CD4-positive, alpha-beta T cell treated with Interleukin-17A for 1 hour (primary cell): ENCODE measurements at places on chromosomes 6 and 20.

DNA sequence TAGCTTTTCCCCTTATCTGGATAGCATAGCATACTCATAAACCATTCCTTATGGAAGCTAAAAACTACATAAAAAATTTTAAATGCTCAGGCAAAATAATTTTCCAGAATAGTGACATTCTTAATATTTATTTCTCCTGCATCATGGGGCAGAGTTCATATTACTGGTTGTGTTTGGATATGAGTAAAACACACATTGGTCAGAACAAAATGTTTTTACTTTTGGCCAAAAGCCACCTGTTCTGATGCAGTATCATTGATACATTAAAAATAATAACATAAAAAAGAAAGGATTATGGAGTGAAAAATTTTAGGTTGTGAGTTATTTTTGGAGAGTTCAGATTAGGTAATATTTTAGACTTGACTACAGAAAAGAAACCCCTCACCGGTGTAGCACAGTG lies 33.6 kb downstream of the TRAM2 start:
- DNase-seq = no peak

DNA sequence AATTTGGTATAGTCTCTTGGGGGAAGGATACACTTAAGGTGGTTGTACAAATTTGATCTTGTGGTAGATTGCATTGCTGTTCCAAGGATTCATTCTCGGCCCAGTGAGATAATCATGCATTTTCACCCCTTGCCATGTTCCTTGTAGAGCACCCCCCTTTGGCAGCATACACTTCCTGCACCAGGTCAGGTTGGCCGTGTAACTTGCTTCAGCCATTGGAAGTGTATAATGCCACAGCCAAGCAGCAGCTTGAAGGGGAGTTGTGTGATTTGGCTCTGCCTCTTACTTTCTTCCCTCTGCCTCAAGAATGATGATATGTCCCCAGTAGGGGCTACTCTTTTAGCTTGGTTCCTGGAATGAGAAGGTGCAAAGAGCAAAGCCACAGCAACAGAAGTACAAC lies 21.9 kb downstream of the CCN2 start:
- no peak for DNase-seq

- DNase-seq = no peak
These were observed 16.0 kb upstream of the VIP start for GRCh38 chr6:152734630-152735029.

GRCh38 chr6:82570083-82570482 lies 206.5 kb downstream of the TPBG start:
- DNase-seq = no peak

DNA sequence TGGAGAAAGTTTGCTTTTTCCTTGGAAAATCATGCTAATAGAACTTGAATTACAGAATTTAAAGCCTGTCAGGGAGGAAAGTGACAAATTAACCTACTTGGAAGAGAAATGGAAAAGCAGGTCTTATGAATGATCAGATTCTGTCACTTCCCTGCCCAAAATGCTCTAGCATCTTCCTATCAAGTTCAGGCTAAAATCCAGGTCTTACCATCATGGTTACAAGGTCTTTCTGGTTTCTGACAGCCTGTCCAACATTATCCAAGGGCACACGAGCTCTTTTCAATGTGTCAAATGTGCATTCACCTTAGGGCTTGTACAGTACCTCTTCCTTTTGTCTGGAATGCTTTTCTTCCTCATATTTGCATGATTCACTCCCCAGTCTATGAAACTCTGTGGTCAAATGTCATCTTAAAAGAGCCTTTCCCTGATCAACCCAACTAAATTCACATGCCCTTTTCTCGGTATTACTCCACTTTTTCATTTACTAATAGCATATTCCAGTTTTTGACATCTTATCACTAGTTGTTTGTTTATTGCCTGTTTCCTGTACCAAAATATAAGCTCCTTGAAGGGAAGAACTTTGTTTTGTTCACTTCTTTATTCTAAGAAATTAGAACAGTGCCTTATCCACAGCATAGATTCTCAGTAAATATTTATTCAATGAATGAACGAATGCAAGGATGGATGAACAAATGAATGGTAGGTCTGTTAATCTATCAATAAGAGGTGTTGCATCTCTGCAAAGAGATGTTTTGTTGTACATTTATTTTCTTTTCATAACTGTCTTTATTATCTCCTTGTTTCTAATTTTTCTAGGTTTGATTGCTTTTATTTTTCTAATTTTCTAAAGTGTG lies 139.5 kb downstream of the BCAS1 start:
- DNase-seq = no peak

DNA sequence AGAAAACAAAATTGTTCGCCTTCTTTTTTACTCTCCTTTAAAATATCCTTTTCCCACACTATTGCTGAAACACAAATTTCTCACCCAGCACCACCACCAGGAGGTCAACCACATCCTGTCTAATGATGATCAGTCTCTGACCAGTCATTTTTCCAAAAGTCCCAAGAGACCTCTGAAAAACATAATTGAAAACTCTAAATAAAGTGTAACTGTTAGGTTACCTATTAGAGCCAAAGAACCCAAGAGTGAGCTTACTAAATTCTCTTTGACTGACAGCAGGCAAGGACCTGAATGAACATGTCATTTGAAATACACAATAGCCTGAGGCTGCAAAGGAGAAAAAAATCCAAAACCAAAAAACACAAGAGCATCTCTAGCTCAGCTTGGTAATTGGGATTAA lies 735.4 kb downstream of the CBLN4 start:
- no peak for DNase-seq

- DNase-seq = no peak
These were observed 112.4 kb downstream of the ARMC2 start for GRCh38 chr6:108960601-108961000.

- no peak for DNase-seq
These were observed 1.1 kb downstream of the FBXO30 start for GRCh38 chr6:145813285-145814034.

DNA sequence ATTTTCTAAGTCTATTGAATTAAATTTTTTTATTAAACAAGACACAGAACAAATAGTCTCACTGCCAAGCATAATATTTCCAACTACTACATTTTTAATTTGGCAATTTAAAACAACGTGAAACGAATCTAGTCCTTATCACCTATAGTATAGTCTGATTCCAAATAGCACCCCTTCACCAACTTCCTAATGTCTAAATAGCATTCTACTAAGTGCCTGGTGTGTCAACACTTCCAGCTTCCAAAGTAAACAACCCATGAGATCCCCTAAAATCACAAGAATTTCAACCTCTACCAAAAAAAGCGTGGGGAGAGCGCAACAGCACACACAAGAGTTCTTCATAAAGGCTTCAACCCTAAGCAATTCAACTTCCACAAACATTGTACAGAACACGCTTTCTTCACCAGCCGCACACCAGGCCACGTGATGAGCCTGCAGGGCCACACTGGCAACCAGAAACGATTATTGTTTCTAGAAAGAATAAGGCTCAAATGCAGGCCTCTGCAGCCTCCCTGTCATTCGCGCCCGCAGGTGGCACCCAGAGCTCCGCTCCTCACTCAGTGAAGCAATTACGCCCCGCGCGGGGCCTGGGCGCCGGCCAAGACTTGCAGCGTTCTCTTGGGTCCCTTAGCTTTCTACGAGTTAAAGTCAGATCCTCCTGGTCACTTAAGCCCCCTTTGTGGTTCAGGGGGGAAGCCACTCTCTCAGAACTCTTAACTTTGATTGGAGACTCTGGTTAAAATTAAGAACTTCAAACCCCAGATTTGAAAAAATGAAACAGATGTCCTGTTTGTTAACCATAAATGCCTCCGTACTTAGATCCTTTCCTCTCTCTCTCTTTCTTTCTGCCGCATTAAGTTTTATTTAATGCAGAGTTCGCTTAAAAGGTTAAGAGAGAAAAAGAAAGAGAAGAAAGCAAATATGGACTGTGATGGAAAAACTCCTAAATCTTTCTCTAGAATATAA lies 18.3 kb downstream of the SIM1 start:
- DNase-seq = no peak

GRCh38 chr6:75166773-75167172 lies 39.1 kb downstream of the COL12A1 start:
- no peak for DNase-seq

DNA sequence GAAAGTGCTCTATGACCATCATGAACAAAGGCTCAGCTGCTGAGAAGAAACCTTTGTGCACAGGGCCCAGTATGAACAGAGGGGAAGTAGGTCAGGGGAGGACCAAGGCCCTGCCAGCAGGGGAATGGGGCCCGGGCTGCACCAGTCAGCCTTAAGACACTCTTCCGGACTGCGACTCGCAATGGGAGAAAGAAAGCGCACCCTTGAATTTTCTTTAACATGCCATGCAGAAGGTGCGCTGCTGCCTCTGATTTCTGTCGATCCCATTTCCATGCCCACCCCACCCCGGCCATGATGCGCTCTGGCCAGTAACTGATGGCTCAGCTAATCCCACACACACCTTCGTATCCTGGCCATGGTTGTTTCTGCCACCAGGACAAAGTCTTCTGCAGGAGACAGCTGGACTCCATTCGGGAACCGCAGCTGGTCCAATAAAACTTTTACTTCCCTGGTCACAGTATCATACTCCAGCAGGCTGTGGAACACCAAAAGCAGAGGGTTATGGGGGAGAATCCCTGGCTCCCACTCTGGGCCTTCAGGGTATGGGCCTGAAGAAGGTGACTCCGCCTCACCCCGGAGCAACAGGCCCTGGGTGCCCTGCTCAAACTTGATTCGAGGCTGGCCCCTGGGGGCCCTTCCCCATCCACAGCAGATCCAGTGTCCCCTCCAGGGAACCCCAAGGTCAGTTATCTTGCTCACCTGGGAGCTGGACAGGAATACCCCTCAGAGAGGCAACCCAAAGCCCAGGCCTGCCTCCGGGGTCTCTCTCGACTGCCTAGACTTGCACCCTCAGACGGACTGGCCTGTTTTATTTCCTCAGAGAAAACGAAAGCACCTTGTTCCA lies 20.3 kb downstream of the CST7 start:
- DNase-seq = no peak

DNA sequence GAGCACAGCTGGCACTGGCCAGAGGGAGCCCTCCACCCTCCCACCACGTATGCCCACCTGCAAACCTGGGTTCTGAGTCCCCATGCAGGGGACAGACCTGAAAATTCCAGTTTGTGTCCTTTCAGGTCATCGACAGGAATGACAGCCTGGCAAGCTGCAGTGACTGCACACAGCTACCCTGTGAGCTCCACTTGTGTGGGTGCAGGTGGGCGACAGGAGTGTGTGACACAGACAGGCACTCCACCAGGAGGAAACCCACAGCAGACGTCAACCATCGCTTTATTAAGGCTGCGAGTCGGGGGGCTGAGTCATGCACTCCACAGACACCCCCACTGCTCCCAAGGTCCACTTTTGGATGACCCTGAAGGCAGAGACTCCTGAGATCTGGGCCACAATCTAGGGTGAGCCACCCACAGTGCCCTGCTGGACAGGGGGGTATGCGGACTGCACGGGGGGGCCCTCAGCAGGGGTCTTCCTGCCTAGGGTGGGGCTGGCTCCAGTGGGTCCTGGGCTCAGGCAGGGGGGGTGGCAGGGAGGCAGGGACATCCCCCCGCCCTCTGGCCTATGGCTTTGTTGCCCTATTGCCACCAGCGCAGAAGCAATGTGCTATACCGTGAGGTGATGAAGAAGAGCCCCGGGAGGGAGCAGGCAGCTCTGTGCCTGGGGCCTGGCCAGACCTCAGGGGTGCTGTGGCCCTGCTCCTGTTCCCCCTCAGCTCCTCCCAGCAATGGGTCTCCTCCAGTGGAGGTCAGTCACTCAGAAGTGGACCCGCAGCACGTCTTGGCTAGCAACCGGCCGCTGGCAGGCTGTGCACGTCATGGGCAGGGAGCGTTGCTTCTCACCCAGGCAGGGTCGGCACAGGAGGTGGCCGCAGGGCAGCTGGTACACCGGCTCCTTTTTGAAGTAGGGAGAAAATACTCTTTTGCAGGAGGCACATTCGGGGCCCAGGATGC lies 25.1 kb upstream of the AVP start:
- DNase-seq = no peak
